ENCODE measurements at places on chromosomes 1 and 21. TPM values are rescaled to one million over a fixed set of nuclear protein-coding genes. Genes with fewer than 3 reads are reported as not detected.

The PLPP3 gene
- total RNA-seq = 40.9 TPM

The ASTN1 gene
- total RNA-seq = 0.15 TPM

The PRDM16 gene
- total RNA-seq = 51.3 TPM

The AIRE gene
- not detected for total RNA-seq

The SPTA1 gene
- total RNA-seq = not detected

The BCAN gene
- 0.11 TPM for total RNA-seq

The PPIAL4G gene
- not detected for total RNA-seq

The ARHGEF16 gene
- total RNA-seq = 11.9 TPM

The AXDND1 gene
- not detected for total RNA-seq

GRCh38 chr1:163444665-163445064 lies 122.9 kb downstream of the NUF2 start:
- DNase-seq = no peak

DNA sequence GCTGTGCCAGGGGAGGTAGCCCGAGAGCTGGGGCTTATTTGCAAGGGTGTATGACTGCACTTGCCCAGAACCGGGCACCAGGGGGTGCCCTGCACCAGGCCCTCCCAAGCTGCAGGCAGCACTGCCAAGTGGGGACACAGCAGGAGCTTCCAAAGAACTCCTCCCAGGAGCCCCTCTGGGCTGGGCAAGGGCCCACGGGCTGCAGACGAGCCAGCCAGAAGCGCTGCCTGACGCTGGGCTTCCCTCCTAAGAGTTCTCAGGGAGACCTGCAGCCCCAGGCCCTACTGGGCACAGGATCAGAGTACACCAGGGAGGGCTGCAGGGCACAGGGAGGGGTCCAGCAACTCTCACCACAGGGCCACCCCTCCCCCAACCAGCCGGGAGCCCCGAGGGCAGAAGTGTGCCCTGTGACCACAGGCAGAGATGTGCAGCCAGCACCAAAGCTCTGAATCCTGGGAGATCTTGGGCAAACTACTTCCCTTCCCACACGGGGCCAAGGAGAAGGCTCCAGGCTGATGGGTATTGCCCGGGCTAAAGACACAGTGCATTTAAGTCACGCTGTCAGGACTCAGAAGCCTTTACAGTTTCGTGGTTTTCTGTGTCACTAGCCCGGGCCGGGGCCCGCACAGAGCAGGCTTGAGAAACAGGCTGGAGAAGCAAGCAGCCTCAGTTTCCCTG lies 63.4 kb downstream of the KCNAB2 start:
- peak; percentile 78 for DNase-seq

DNA sequence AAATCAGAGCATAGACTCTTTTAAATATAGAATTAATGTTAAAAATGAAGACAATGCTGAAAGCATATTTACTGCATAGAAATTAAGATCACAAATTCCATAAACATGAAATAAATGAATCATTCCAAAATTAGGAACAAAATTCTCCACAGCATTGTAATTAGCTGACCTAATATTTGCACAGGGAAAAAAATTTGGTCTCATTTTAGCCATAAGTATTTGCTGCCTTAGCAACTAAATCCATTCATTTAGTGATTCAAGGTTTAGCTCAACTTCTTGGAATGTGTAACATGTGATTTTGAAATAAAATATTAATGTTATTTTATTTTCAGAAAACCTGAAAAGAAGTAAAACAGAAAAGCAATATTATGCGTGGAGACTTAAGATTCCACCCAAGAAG lies 25.5 kb downstream of the ADAMTS5 start:
- no peak for DNase-seq

DNA sequence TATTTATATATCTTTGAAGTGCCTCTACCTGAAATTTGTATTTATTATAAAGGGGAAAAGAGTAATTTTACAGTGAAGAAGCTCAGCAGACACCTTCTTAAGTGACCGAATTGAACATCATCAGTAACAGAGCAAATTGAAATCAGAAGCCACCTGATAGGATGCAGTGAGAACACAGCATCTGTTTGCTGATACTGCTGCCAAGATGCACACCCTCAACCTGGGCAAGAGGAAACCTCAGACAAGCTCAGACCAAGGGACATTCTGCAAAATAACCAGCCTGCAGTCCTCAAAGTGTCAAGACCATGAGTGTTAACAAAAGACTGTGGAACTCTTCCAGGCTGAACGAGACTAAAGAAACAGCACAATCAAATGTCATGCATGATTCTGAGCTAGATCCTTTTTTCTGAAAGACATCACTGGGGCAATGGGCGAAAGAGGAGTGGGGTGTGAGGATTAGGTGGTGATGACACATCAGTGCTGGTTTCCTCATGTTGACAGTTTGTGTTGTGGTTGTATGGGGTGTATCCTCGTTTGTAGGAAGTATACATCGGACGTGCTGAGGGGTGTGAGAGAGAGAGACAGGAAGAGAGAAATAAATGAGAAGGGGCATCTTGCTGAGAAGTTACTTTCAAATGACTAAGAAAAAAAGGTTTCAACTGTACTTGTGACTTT lies 103.7 kb downstream of the ABCA4 start:
- no peak for DNase-seq

DNA sequence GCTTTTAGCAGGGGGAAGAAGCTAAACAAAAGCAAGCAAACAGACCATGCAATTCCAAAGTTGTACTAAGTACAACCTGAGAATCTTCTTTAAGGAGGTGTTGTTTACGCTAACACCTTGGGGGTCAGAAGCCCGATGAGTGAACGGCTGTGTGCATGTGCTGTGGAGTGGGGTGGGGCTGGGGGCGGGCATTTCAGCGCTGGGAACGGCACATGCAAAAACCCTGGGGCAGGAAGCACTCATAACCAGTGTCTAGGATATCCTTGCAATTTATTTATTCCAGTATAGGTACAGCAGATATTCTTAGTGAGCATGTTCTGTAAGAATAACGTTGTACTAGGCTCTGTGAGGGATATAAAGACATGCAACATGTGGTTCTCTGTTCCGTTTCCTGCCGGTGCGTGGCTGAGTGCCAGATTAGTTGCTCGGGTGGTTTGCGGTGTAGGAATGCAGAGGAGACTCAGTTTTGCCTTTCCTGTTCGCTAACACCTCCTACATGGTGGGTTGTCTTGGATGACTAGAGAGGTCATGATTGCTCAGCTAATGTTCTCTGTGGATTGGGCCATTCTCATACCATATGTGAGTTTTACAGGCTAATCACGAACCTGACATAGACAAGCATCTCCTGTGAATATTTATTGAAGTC lies 3.7 kb downstream of the FASLG start:
- peak; percentile 22 for DNase-seq

DNA sequence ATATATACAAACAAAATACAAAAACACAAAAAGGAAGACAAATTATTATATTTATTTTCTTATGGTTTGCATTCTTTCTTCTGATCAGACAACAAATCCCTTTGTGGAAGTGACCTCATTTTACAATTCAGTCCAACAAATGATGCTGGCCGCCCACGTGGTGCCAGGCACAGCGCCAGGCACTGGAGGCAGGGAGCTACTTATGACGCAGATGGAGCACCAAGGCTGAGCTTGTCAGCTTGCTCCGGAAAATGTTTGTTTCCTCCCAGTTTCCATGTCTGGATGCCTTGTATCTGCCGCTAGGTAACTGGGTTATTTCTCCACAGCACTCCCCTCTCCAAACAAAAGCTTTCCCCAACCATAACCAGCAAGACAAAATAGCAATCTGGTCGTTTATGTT lies 30.7 kb upstream of the CD34 start:
- DNase-seq = peak; percentile 35

DNA sequence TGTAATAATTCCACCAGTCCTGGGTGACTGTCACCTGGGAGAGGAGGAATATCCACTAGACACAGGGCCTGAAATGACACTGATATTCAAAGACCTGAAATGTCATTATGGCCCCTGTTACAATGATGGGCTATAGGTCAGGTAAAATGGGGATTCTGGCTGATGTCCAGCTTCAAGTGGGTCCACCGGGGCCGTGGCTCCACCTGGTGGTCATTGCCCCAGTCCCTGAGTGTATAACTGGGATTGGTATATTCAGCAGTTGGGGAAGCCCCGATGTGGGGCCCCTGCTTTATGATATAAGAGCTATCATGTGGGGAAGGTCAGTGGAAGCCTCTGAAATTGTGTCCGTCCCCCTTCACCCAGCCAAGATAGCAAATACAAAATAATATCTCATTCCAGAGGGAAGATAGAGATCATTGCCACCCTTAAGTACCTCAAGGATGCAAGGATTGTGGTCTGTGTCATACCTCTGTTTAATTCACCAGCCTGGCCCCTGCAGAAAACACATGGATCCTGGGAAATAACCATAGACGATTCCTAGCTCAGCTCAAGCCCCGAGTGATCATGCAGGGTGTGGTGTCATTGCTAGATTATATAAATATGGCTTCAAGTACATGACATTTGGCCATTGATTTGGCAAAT lies 19.4 kb downstream of the PLEKHO1 start:
- DNase-seq = peak; percentile 65

DNA sequence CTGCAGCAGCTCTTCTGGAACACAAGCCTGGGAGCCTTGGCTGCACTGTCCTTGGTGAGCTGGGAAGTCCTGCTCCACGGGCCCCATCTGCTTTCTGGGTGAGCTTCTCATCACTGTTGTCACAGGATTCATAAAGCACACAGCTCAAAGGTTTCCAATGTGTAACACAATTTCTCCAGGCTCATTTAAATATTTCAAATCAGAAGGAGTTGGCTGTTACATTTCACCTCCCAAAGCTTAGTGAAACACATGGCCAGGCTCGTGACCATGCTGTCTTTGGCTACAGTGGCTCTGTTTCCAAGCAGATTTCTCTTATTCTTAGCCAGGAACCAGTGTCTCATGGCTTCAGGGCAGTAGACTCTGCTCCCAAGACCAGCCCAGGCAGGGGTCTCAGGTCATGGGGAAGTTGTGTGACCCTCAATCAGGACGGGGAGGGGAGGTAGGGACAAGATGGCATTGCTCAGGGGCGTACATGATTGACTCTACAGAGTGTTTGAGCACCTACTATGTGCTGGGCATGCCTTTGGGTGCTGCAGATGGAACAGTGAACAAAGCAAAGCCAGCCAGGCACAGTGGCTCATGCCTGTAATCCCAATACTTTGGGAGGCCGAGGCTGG lies 353.0 kb downstream of the NPHP4 start:
- no peak for DNase-seq

GRCh38 chr1:180586671-180587155 lies 27.9 kb downstream of the OVAAL start:
- DNase-seq = no peak

DNA sequence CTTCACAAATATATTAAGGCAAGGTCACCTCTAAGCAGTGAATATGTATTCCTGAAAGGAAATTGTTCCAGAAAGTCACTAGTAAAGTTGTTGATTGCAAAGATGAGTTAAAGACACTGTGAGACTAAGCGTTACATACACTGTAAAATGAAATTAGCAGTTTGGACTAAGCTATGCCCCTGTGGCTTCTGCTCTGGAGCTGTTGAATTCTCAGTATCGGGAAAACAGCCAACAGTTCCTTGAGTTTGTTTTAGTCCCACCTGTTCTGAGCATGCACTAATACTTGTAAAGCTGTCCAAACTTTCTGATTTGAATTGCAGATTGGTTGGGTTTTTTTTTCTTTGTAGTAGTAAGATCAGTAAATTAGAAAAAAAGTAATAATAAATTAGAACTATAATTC lies 21.0 kb downstream of the ANGPTL1 start:
- no peak for DNase-seq

DNA sequence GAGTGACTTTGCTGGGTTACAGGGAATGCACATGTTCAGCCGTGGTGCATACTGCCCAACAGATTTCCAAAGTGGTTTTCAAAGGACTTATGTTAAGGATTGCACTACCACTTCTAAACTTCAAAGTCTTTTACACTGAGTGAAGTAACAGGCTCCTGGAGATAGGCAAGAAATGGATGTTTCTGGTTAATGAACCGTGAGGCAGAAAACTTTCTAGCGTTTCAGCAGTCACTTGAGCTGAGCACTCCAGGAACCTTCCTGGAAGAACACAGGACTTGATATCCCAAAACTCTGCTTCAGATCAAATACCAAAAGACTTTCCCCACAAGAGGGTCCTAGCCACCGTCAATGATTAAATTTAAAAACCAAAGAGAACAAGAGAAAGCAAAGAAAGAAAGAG lies 74.3 kb upstream of the ATP1A1 start:
- no peak for DNase-seq

DNA sequence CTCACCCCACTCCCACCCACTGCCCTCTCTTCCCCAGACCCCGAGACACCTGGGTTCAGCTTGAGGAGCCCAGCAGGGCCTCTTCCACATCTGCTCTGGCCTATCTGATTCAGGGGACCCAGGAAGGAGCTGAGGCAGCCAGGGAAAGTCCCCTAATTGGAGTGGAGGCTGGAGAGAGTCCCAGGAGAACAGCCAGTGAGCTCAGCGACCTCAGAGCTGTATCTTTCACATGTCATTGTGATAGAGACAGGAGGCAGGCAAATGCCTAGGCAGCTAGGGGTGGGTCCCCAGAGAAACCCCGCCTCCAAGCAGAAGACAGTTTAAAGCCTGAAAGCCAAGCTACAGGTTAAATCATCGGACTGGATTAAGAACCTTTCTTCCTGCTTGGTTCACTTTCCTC lies 122.7 kb downstream of the MATN1 start:
- DNase-seq = no peak

- DNase-seq = no peak
Measured at GRCh38 chr1:1967879-1968278, 35.7 kb downstream of the CFAP74 start.

GRCh38 chr1:245306628-245307410 lies 152.0 kb downstream of the KIF26B start:
- no peak for DNase-seq

- DNase-seq = no peak
Measured at GRCh38 chr1:60502506-60502905, 428.9 kb upstream of the C1orf87 start.

GRCh38 chr1:7648761-7649384 lies 122.2 kb upstream of the VAMP3 start:
- DNase-seq = peak; percentile 93

- DNase-seq = no peak
Measured at GRCh38 chr21:25578056-25578961, 29.0 kb downstream of the MRPL39 start.

DNA sequence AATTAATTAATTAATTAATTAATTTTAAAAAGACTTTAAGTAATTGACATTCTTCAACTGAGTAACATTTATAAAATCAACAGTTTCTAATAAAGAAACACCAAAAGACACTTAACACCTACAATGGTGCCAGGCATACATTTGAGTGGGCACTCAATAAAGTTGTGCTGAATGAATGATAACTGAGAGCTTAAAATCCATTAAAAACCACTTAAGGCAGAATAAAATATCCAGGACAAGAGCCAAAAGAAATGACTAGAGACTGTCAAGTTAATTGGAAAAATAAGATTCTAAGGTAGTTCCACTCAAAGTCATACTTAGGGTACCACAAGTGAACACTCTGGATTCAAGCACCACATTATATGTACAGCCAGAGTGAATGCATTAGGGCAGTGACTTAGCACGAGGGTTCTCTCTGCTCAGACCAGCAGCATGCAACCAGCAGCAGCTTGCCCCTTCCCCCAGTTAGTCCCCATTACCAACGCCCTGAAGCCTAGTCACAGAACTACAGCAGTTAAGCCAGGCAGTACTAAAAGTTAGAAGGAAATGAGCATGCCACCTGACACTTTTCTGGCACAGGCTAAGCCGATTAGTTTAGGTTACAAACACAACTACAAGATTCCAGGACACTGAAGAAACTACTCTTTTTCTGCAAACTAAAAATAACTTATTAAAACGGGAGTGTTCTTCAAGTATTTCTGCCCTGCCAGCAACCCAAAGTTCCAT lies 46.5 kb downstream of the LUZP1 start:
- DNase-seq = peak; percentile 30

- DNase-seq = no peak
Measured at GRCh38 chr1:241202401-241202800, 154.6 kb downstream of the RGS7 start.

- DNase-seq = no peak
Measured at GRCh38 chr1:223234170-223234514, 91.1 kb upstream of the TLR5 start.

GRCh38 chr1:108142773-108143394 lies 57.3 kb downstream of the SLC25A24 start:
- no peak for DNase-seq
